ENCODE measurements at places on chromosomes 7 and 10. TPM values are rescaled to one million over a fixed set of nuclear protein-coding genes. Genes with fewer than 3 reads are reported as not detected.
A peak's percentile ranks its signal among the peaks of the same experiment; 100 is the strongest.

- peak; percentile 93 for DNase-seq
- no peaks in the 10 kb centered on the region for H3K27me3 ChIP-seq
- peaks cover 20% of the 10 kb centered on the region for H3K4me1 ChIP-seq
- H3K4me3 ChIP-seq: no peak overlapping the region
These were observed 135.2 kb downstream of the CUX1 start for GRCh38 chr7:101952355-101953247.

DNA sequence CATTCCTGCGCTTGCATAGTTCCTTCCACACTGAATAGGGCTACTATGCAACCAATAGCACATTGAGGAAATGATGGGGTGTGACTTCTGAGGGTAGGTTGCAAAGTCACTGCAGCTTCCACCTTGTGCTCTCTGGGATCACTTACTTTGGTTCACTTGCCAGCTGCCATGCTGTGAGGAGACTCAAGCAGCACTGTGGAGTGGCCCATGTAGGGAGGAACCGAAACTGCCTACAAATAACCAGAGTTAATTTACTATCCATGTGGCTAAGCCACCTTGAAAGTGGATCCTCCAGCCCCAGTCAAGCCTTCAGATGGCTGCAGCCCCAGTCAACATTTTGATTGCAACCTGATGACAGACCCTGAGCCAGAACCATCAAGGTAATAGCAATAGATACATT lies 64.3 kb downstream of the FAM204A start:
- H3K36me3 ChIP-seq: no peaks in the 10 kb centered on the region
- no peak for DNase-seq
- no peaks in the 10 kb centered on the region for H3K27me3 ChIP-seq
- no peak overlapping the region for H3K27ac ChIP-seq

DNA sequence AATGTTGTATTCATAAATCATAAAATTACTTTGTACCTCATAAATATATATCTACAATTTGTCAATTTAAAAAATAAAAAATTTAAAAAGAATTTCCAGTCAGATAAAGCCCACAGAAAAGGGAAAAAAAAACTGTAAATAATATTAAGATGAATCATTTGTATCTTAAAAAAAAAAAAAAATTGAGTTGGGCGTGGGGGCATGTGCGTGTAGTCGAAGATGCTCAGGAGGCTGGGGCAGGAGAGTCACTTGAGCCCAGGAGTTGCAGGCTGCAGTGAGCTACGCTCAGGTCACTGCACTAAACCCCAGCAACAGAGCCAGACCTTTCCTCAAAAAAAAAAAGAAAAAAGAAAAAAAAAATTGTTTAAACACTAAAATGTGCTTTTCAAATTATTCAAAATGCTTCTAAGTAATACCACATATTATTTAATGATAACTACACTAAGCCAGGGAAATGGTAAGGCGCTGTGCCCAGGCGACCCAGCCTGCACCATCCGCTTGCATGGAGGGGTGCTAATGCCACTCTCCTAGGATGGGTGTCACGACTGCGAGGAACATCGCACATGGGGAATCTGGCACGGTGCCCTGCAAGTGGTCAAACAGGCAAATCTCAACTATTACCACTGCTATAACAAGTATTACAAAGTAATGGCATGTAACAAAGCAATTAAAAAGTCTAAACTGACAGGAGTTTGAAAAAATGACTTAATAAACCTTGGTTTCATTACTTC lies 15.4 kb downstream of the GLUD1 start:
- peaks cover under 1% of the 10 kb centered on the region for H3K36me3 ChIP-seq
- DNase-seq: no peak
- H3K4me1 ChIP-seq: peaks cover 4% of the 10 kb centered on the region
- H3K4me3 ChIP-seq: no peak overlapping the region

GRCh38 chr7:142488842-142489241 lies 231.0 kb upstream of the PRSS58 start:
- no peak overlapping the region for H3K27ac ChIP-seq
- no peak for DNase-seq
- no peaks in the 10 kb centered on the region for H3K4me1 ChIP-seq

- no peak overlapping the region for H3K4me3 ChIP-seq
- no peaks in the 10 kb centered on the region for H3K36me3 ChIP-seq
- H3K27ac ChIP-seq: no peak overlapping the region
These were observed 115.9 kb upstream of the MEOX2 start for GRCh38 chr7:15802425-15802824.

- DNase-seq: no peak
- peaks cover 33% of the 10 kb centered on the region for H3K36me3 ChIP-seq
- no peak overlapping the region for H3K4me3 ChIP-seq
- no peak overlapping the region for H3K27ac ChIP-seq
These were observed 13.7 kb downstream of the MMP21 start for GRCh38 chr10:125761961-125762360.

The SLIT1 gene
- total RNA-seq: not detected

The GSDME gene
- total RNA-seq: 88.3 TPM

The GPR15LG gene
- total RNA-seq: not detected

The NPY4R gene
- 0.83 TPM for total RNA-seq

The SPDYE2B gene
- not detected for total RNA-seq
